Activated T-cell treated with anti-CD3 and anti-CD28 coated beads for 4 hours (primary cell): ENCODE measurements at places on chromosomes 7 and 10.

DNA sequence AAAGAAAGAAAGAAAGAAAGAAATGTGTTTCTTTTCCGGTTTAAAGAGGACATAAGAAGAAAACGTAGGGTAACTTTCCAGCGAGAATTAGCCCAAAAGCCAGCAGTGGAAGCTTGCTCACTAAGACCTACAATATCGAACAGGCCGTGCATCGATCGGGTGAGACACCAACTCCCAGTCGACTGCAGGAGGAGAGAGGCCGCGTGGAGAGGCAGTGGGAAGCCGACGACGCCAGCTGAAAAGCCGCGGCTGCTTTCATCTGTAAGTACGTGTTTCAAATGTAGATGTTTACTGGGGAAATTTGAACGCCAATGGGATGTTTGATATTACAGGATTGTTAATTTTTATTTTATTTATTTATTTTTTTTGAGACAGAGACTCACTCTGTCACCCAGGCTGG lies 28.6 kb upstream of the GIMAP8 start:
- no peak for DNase-seq

DNA sequence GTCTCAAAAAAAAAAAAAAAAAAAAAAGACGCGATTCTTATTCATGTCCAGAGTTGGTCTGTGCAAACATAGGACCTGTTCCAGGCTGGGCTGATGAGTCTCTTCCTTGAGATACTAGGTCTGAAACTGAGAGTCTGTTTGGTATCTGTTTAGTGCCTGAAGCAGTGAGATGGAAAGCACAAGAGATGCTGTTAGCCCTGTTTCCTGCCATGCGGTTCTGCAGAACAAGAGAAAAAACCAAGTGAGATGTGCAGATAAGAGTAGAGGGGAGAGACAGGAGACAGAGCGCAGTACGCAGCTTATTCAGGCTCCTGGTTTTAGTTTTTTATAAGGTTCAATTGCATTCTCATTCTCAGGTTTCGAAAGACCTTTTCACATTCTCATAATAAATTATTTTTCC lies 85.8 kb upstream of the PRKCQ start:
- DNase-seq, result no peak

GRCh38 chr10:92822060-92822634 lies 26.2 kb upstream of the EXOC6 start:
- no peak for DNase-seq

DNA sequence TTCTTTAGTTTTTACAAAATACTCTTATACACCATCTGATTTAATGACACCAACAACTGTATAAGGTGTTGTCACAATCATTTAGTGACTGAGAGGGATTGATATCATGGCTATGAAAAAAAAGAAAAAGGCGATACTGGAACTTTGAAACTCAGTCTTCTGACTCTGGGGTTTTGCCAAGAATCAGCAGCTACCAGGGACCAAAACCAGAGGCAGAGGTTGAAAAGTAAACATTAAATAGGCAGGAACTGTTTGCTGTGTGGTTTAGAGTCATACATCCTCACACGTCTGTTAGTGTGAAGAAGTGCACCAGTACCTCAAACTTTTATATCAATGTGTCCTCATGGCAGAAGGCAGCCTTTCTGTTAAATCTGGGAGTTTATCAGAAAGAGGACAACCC lies 19.9 kb upstream of the GGCT start:
- no peak for DNase-seq

DNA sequence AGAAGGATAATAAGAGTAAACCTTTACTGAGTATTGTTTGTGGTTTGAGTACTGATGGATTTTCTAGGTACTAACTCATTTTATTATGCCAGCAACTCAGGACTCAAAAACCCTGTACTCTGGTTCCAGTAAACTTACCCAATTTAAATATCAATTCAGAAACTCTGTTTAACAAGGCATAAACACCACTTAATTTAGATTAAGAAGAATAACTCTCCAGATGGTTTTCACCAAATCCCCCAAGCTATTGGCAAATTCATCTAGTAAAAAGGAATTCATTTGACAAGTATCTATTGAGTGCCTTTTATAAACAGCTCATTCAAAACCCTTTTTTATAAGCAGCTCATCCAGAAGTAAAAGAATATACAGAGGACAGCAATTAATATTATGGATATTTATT lies 572.4 kb downstream of the PHTF2 start:
- DNase-seq, result no peak

GRCh38 chr10:95539560-95540284 lies 21.4 kb downstream of the SORBS1 start:
- DNase-seq, result no peak

GRCh38 chr7:19552576-19552975 lies 156.3 kb downstream of the POLR1F start:
- no peak for DNase-seq

GRCh38 chr10:57699944-57700343 lies 567.8 kb downstream of the IPMK start:
- no peak for DNase-seq

DNA sequence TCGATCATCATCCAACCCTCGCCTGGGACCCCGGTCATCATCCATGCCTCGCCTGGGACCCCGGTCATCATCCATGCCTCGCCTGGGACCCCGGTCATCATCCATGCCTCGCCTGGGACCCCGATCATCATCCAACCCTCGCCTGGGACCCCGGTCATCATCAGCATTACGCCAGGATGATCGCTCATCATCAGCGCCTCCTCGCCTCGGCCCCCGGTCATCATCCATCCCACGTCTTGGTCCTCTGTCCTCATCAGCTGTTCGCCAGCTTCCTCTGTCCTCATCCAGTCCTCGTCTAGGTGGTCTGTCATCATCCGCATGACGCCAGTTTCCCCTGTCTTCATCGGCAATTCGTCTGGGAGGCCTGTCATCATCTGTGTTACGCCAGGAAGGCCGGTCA lies 12.7 kb downstream of the NANOS1 start:
- DNase-seq, result no peak

DNA sequence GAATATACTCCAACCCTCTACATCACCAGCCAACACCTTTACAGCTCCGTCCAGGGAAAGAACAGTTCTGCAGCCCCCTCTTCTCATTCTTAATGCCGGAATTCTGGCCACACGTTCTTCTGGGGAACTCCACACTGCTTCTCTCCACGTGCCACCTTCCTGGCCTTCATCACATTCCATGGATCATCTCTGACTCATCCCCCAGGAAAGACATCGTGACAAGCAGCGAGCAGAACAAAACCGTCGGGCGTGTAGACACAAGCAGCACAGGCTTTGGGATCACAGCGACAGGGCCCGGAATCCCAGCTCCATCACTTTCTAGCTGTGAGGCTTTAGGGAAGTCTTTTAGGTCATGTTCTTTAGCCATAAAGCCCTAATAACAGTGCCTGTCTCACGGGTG lies 590.3 kb upstream of the FOXK1 start:
- no peak for DNase-seq

GRCh38 chr10:102420181-102420713 lies 389 bp upstream of the FBXL15 start:
- DNase-seq, result no peak

DNA sequence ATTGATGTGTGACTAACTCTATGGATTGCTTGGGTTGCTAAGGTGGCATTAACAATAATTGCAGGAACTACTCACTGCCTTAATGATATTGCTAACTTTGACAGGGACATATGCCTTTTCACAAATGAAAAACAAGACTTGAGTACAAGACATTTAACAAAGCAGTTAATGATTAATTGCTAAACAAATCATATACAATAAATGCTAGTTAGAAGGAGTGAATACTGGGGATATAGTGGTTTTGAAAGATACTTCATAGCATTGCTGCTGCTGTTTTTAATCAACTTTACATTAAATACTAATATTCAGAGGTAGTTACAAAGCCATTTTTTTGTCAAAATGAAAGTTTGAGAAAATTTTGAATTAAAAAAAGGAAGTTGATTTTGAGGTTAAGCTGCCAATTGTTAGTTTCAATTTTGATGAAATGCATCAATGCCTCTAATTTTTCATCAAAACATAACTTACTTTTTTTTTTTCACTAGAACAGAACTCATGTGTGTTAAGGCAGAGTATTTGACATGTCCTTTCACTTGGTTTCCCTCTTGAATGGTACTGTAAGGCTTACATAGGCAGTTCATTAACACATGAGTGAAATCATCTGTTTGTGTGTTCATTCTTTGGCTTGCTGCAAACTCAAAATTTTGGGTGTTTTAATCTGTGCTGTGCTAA lies 106.2 kb upstream of the SEMA3D start:
- DNase-seq, result no peak

- no peak for DNase-seq
Observed at GRCh38 chr10:120980279-120981255, 129.4 kb downstream of the WDR11 start.

- DNase-seq, result no peak
Observed at GRCh38 chr7:18166002-18166401, 138.4 kb upstream of the PRPS1L1 start.

DNA sequence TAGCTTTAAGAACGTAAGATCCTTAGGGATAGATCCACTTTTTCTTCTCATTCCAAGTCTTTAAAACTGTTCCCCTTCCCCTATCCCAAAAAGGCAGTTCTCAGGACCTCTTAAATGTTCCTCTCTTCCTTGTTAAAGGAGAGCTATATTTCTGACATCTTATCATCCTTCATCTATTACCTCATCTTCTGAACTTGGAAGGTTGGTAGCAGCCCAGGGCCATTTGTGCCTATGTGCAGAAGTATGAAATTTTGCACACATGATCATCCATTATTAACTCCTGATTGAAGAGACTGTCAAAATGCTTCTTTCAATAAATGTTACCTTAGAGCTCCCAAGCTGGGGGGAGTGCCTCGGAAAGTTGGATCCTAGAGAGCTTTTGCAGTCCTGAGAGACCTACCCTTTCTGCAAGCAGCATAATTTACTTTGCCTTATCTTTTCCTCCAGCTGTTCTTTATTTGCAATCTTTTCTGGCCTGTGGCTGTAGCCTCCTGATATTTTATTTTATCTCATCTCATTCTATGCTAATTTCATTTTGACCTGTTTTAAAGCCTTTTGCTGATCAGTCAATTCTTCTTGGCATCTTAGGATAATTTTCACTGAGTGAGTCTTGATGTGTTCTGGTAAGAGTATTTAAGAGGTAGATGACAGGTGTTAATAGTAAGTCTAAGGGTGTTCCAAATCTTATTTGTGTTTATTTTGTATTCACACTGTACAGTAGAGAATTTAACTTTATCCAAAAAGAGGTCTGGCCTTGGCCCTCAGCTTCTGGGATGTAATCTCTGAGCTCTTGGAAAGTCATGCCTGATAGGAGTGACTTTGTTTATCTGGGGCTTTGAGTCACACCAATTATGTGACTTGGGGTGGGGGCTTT lies 135.0 kb upstream of the PDLIM1 start:
- no peak for DNase-seq

- no peak for DNase-seq
Observed at GRCh38 chr10:75755528-75755927, 324.1 kb downstream of the LRMDA start.

DNA sequence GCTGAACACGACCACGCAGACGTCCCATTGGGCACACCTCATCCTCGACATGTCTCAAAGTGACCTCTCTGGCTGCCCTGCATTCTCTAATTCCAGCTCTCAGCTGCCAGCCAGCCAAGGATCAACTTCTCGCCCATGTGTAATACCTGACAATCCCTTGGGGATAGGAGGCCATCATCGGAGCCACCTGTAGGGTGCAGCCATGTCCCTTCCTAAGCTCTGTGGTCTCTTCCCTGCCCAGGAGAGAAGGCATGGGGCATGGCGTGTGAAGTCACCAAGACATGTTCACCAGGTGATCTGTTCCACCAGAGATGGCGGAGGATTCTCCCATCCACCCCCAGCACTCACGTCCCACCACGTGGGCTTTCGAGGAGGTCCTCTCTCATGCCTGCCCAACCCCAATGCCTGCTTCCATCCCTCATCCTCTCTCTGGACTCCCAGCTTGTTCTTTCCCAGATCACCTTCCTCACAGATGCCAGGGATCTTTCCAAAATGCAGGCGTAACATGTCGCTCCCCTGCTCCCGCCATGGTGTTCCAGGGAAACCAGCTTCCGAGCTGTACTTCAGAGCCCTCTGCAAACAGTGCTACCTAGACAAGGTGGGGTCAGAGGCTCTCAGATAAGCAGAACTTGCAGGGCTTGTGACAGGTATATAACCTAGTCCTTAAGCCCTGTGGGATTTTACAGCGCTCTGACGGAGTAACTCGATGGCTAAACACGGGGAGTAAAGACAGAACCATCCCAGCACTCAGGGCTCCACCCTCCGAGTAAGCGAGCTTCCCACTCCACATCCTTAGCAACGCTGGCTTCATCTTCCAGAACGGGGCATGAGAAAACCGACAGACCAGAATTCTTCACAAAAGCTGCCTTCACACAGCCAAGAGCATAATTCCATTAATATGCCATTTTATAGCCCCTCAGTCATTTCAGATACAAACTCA lies 41.1 kb downstream of the BRI3 start:
- DNase-seq, result no peak

DNA sequence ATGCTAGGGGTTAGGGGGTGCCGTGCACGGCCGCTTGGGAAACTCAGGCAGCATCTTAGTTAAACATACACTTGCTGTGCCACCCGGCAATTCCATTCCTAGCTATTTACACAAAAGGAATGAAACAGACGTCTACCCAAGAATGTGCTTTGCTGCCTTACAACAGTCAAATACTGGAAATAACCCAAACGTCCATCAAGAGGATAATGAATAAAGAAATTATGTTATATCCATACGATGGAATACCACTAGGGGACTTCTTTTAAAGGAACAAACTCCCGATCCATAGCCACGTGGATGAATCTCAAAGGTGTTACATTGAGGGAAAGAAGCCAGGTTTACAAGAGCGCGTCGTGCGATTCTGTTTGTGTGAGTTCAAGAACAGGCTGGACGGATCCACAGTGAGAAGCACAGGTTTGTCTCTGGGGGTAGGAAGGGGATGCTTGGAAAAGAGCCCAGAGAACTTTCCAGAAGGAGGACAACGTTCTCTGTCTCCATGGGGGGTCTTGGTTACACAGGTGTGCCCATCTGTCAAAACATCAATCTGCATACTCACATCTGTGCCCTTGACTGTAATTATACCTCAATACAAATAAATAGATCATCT lies 41.8 kb downstream of the STK32C start:
- DNase-seq, result no peak

DNA sequence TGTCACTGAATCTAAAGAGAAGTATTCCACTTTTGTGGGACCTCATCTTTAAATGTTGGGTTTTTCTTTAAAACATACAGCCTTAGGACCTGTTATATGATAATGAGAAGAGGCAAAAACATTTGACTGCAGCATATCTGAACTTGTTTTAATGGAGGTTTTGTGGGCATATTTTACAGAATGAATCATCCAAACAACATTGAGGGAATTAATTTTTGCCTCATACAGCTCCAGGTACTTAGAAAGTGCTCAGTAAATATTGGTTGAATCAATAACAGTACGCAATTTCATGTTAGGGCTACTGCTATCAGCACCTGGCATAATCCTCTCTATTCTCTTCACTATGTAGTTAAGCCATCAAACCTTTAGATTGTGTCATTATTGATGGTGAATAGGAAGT lies 115.9 kb downstream of the MALRD1 start:
- DNase-seq, result no peak

GRCh38 chr10:26869528-26869927 lies 8.8 kb upstream of the ABI1 start:
- no peak for DNase-seq

- DNase-seq, result no peak
Observed at GRCh38 chr10:33120700-33121099, 162.7 kb upstream of the ITGB1 start.

GRCh38 chr7:98534493-98534892 lies 82.6 kb upstream of the NPTX2 start:
- DNase-seq, result no peak
